HL-60 (cell line): ENCODE measurements at places on chromosomes 12 and 14.

GRCh38 chr14:52048641-52049204, 20.1 kb downstream of the NID2 start:
- no peak for DNase-seq

GRCh38 chr12:62248873-62249272, 11.3 kb upstream of the USP15 start:
- DNase-seq: peak; percentile 20

- DNase-seq: no peak
Measured at GRCh38 chr12:19752712-19753111, 313.4 kb downstream of the AEBP2 start.

DNA sequence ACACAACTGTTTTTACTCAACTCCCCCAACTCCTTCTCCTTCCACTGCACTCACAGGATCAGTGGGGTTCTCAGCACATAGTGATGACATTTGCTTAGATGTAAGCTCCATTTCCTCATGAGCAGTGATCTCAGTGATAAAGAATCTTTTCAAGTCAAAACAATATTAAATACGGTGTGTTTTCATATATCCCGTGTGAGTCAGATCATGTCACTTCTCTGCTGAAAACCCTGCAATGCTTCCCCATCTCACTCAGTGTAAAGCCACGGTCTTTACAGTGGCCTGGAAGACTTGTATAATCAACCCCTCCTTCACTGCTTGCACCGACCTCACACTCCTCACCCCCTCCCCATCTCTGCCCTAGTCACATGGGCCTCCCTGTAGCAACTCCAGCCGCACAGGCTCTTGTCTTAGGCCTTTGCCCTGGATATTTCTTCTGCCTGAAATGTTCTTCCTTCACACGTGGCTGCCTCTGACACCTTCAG, 149.7 kb upstream of the ARHGAP5 start:
- DNase-seq: no peak

DNA sequence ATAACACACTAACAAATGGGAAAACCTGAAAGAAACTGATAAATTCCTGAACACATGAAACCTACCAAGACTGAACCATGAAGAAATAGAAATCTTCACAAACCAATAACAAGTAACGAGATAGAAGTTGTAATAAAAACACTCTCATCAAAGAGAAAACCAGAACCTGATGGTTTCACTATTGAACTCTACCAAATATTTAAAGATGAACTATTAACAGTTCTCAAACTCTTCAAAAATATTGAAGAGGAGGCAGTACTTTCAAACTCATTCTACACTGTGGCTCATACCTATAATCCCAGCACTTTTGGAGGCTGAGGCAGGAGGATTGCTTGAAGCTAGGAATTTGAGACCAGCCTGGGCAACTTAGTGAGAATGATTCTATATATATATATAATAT, 48.4 kb upstream of the TMTC2 start:
- DNase-seq: no peak

GRCh38 chr14:100158566-100159093, 815 bp downstream of the DEGS2 start:
- DNase-seq: no peak

- DNase-seq: no peak
Measured at GRCh38 chr14:78081245-78081644, 88.9 kb upstream of the NRXN3 start.

DNA sequence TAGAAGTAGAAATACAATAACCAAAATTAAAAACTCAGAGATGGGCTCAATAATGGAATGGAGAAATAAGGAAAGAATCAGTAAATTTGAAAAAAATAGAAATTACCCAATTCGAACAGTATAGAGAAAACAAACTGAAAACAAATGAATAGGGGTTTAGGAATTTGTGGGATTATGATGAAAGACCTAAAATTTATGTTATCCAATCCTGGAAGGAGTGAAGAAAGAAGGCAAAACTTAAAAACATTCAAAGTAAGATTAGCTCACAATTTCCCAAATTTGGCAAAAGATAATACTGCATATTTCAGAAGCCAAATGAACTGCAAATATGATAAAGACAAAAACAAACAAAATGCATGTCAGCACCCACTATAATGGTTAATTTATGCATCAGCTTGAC, 177.1 kb downstream of the CCDC91 start:
- no peak for DNase-seq

DNA sequence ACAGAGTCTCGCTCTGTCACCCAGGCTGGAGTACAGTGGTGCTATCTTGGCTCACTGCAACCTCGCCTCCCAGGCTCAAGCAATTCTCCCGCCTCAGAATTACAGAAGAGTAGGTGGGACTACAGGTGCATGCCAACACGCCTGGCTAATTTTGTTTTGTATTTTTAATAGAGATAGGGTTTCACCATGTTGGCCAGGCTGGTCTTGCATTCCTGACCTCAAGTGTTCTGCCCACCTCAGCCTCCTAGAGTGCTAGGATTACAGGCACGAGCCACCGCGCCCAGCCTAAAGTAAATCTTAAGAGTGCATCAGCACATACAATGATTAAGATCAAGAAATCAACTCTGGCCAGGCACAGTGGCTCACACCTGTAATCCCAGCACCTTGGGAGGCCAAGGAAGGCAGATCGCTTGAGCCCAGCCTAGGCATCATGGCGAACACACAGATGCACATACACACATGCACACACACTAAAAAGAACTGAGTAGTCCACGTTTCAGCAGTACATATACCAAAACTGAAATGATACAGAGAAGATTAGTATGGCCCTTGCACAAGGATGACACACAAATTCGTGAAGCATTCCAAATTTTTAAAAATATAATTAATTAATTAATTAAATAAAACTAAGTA, 65.0 kb downstream of the HECTD1 start:
- no peak for DNase-seq

- DNase-seq: no peak
Measured at GRCh38 chr14:32761381-32761968, 177.2 kb upstream of the NPAS3 start.

DNA sequence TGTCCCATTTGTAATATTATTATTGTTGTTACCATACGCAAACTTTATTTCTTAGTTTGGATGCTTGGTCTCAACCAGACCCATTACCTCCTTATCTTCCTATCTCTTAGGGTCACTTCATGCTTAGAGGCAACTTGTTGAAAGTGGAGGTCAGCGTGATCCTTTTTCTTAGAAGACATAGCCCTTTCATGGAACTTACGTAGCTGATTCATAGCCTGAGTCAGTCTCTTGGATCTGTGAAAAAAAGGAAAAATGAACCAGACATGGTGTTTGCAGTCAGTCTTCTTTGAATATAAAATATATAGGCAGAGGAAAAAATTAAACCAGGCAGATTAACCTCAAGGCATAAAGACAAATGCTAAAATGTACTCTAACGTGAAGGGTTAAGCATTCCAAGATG, 613.7 kb downstream of the DIO2 start:
- no peak for DNase-seq

DNA sequence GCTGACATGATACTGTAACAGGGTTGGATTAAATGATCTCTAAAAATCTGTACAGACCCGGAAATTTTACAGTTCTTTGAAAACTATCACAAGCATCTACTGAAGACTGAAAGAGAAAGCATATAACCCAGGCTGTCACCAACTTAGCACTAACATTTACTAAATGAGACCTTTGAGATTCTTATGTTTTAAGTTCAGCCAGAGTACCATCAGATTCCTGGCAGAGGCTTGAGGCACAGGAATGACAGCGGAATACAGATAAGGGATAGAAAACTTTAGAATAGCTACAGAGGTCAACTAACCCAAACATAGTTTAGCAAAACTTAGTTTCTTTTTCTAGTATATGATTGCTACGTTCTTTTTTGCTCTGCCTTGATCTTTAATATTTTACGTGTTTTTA, 91.6 kb upstream of the FERMT2 start:
- DNase-seq: no peak
